ENCODE measurements at places on chromosomes 2 and 18.

GRCh38 chr2:213723707-213724106 lies 439.4 kb downstream of the SPAG16 start:
- DNase-seq: no peak

DNA sequence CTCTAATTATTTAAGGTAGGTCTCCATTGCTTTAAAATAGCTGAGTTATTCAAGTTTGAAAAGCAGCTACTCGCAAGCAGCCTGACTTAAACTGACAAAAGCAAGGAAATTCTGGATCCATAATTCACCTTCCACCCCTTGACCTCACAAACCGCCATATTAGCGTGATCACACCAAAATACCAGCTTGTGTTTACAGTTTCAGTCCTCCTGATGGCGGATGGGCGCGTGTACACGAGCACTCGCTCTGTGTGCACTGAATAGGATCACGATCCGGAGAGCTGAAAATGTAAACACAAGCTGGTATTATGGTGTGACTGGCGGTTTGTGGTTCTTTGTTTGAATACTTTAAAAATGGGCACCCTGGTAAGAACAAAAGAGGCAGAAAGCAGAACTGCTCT lies 42.4 kb upstream of the PSMD14 start:
- DNase-seq: no peak

- no peak for DNase-seq
These were observed 773 bp downstream of the MBP start for GRCh38 chr18:77131652-77132368.

DNA sequence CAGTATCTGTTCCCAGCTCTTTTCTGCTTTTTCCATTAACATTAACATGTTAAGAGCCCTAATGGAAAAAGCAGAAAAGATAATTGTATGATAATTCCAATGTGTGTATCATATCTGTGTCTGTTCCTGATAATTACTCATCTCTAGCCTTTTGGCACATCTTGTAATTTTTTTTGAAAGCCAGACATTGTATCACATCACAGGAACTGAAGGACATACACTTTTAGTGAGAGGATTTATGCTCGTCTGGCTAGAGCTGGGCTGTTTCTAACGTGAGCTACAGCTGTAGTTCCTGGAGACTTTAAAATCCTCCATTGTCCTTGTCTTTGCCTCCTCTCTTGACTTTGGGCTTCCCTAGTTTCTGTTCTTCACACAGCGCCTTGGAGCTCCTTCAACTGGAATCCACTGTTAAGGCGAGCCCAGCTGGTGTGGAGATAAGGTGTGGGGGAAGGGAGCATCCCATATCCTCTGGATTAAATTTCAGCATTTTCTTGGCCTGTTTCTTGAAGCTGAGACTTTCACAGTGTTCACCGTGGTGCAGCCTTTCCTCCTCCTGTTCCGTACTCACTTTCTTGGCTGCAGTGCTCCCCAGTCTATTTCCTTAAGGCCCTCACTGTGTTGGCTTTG lies 211.5 kb downstream of the GALR1 start:
- no peak for DNase-seq

DNA sequence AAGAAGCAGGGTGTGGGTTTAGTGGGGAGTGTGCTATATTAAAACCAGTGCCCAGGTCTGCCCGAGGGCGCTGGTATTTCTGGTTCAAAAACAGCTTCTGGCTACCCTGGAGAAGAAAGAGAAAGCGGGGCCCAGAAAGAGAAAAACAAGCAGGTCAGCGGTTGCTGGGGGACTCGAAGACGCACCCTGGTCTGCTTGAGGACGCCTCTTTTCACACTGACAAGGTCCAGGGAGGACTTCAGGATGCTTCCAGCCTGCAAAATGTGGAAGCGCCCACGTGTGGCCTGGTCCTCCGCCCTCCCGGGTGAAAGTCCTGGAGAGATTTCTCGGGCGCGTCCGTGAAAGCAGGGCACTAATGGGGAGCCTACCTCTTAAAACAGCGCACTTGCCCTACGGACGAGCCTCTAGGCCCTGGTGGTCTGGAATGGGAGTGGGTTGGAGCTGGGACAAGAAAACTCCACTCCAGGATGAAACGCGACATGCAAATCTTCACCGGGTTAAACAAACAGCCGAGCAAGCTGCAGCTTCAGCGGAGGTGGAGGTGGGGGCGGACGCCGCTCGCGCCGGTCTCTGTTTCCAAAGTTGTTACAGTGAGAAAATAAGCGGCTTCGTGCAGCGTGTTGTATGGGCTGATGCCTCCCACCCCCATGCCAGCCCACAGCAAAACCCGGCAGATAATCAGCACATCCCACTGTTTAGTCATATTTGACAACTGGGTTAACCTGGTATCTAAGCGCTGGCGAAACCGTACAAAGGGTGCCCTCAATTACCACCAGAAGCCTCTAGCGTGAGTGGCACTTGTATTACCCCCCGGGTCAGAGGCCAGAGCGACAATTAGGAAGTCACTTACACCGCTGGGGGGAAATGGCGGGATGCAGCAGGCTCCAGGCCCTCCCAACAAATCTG lies 1.1 kb upstream of the SP9 start:
- no peak for DNase-seq

GRCh38 chr18:58929206-58929605 lies 64.5 kb downstream of the ZNF532 start:
- DNase-seq: no peak

GRCh38 chr2:73074110-73075069 lies 2.9 kb upstream of the SFXN5 start:
- DNase-seq: no peak

DNA sequence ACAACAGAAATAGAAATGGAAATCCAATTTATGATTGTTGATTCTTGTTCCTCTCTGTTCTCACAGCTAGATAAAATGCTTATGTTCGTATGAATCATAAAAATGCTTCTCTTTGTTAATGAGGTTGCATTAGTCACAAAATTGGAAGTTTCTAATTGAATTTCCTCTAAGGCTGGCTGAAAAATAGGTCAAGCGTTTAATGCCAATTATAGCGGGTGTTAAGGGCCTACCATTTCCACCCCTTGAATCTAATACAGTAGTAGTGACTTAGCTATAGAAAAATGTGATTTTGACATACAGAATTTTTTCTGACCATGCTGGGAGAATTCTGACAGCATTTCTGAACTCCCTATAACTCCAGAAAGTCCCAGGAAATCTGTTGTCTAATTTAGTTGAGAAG lies 107.1 kb downstream of the TTN start:
- no peak for DNase-seq

DNA sequence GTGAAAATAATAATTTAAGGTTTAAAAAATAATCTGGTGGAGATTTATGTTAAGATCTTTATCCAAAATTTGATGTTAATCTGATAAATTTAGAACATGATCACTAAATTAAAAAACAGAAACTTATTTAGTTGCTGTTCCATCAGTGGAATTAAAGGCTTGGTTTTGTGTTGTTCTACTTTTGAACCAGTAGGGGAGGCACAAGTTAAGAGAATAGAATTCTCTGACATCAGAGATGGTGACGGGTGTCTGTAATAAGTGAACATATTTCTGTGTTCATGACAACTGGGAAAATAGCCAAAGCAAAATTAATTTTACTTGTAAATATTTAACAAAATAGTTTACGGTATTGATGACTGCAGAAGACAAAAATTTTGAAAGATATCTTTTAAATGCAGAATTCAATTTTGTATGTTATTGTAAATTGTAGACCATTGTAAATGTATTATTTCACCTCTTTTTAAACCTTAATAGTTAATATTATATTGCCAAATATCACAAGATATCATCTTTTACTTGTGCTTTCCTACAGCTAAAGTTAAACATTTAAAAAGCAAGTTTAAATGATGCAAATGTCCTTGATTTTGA lies 106.0 kb downstream of the UBR3 start:
- DNase-seq: no peak

- no peak for DNase-seq
These were observed 93.9 kb downstream of the CABYR start for GRCh38 chr18:24232800-24233199.

DNA sequence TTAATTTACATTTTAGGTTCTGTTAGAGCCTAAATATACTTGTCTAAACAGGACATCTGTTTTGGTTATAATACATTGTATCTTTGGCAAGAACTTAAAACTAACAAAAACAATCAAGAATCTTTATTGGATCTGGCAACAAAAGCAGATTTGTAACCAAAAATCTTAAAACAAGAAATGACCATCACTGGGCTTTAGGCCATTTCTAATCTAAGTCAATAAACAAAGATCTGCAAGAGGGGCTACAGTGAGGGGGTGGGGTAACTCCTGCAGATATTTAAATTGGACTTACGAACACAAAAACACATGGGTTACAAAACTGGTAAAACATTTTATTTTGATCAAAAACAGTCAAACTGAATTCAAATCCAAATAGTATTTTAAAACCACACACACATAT lies 77.3 kb downstream of the SRBD1 start:
- DNase-seq: no peak

DNA sequence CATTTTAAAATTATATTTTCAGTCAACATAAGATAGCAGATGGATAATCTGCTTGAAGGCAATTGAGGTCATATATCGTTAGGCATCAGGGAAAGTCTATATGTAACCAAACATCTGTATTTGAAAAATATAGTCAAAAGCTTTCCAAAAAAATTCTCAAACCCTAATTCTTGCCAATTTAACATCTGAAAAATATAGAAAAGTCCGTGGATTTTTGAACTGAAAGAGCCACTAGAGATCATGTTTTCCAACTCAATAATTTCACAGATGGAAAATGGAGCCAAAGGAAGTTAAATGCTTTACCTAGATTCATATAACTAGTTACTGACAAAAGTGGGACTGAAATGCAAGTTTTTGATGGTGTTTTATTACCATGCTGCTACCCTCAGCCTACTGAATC lies 185.1 kb upstream of the ZNF804A start:
- no peak for DNase-seq

DNA sequence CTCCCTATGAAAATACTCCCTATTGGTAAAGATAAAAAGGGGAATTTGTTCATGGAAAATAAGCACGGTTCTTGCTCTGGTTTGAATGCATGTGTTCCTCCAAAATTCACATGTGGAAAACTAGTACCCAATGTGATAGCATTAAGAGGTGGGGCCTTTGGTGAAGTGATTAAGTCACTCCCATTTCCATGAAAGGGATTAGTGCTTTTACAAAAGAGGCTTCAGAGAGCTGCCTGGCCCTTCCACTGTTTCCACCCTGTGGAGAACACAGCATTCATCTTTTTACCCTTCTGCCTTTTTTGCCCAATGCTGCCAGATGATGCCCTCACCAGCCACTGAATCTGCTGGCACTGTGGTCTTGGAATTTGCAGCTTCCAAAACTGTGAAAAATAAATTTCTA lies 666.8 kb downstream of the ARHGAP15 start:
- no peak for DNase-seq

GRCh38 chr18:74937291-74937690 lies 271.6 kb downstream of the PTGR3 start:
- DNase-seq: no peak

DNA sequence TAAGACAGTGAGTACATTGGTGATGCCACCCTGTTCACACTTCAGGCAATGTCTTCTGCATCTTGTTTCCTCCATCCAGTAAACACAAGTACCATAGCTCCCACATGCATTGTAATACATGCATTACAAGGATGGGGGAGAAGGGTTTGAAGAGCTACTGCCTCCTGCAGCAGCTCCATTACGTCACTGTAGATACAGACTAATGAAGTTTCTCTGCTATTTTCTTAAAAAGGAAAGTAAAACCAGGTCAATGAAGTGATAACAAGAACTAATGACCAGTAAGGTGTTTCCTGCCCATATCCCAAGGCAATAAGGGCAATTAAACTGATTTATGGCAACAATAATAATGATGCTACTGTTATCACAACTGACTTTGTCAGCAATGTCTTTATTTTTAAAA lies 18.2 kb upstream of the BBS5 start:
- no peak for DNase-seq

DNA sequence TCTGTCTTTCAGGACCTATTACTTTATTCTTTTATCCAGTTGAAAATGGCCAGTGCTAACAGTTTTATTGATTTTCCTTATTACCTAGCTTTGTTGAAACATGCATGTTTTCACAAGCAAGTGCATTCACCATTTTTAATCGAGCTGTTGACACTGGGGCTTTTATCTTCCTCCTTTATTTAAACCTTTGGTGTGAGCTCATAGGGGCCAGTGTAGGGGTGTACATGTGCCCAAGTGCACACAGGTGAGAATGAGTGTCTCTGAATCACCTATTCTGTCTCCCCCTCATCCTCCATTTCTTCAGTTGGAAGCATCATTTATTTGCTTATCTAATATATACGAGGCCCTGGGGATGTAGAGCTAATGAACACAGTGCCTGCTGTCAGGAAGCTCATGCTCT lies 199.1 kb downstream of the PRKCE start:
- no peak for DNase-seq

- no peak for DNase-seq
These were observed 61.0 kb upstream of the KCNJ3 start for GRCh38 chr2:154637456-154637855.

- no peak for DNase-seq
These were observed 812.5 kb upstream of the CHAC2 start for GRCh38 chr2:52955079-52955478.

DNA sequence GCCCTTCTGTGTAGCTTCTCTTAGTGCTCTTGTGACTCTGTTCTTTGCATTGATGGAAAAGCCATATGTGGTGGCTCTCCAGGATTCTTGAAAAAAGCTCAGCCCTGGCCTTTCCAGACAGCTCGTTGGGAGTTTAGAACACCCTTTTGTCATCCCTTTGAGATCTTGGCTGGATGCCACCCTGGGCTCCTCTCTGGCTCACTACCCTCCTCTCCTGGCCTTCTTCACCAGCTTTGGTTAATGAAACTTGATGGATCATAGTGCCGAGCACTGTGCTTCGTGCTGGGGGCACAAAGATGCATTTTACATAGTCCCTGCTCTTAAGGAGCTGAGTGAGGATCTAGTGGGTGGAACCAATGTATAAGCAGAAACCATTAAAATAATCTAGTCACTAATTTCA lies 15.6 kb upstream of the FHOD3 start:
- no peak for DNase-seq

DNA sequence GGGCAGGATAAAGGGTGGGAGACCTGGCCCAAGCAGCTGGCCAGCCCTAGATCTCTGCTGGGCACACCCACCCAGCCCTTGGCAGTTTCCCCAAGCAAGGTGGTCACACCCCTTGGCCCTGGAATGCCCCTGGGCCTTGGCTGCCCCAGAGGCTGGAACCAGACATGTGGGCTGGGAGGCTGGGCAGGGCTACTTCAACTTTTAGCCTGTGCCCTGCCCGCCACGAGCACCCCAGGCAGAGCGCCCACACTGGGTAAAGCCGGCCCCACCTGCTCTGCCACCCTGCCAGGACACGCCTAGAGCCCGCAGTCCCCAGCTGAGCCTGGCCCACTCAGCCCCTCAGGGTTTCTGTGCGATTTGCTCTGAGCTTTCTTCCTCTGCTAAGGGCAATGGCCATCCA lies 119.7 kb upstream of the SMAD2 start:
- DNase-seq: no peak
